Stomach (tissue), 19 donors: ENCODE measurements at places on chromosomes 4 and X.

- no peaks in the 10 kb centered on the region for H3K27me3 ChIP-seq
- no peak overlapping the region for H3K27ac ChIP-seq
- DNase-seq: no peak
- no peaks in the 10 kb centered on the region for H3K36me3 ChIP-seq
- no peaks in the 10 kb centered on the region for H3K4me1 ChIP-seq
Measured at GRCh38 chr4:88939697-88940096, 117.3 kb downstream of the FAM13A start.

GRCh38 chrX:111095974-111096895 is at the start of gene PAK3:
TSS of gene PAK3 (plus strand) at chrX:111096191. CDS start at chrX:111123104, 26,913 bp downstream.
- peak within 1 kb of the TSS; percentile 55 for H3K4me3 ChIP-seq
- H3K4me1 ChIP-seq: peaks cover 6% of the 10 kb centered on the region
- DNase-seq: peak; percentile 35
- no peaks in the 10 kb centered on the region for H3K27me3 ChIP-seq
- no peak within 1 kb of the TSS for H3K27ac ChIP-seq

DNA sequence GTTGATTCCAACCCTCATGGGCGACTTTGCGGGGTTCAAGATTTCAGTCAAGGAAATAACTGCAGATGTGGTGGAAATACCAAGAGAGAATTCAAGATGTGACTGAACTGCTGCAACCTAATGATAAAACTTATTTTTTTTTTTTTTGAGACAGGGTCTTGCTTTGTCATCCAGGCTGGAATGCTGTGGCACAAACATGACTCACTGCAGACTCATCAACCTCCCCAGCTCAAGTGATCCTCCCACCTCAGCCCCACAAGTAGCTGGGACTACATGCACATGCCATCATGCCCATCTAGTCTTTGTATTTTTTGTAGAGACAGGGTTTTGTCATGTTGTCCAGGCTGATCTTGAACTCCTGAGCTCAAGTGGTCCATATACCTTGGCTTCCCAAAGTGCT is 19.5 kb upstream of the WDFY3 start:
- no peak for DNase-seq
- no peaks in the 10 kb centered on the region for H3K27me3 ChIP-seq
- H3K36me3 ChIP-seq: no peaks in the 10 kb centered on the region
- no peak overlapping the region for H3K27ac ChIP-seq

DNA sequence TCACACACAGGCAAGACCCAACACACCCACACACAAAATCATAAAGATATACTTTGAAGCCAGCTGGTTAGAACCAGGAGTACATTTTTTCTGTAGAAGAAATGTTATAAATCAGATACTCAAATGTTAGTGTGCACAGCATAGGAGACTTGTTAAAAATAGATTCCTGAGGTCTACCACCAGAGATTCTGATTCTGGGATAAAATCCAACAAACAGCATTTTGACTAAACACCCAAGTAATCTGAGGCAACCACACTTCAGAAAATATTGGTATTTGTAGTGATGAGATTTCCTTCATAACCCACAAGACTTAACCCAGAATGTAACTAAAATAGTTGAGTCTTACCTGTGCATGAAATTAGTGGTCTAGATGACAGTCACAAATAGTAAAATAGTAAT is 301.8 kb downstream of the HNRNPD start:
- no peaks in the 10 kb centered on the region for H3K36me3 ChIP-seq
- DNase-seq: no peak
- H3K27ac ChIP-seq: no peak overlapping the region
- H3K4me3 ChIP-seq: no peak overlapping the region
- no peaks in the 10 kb centered on the region for H3K4me1 ChIP-seq

DNA sequence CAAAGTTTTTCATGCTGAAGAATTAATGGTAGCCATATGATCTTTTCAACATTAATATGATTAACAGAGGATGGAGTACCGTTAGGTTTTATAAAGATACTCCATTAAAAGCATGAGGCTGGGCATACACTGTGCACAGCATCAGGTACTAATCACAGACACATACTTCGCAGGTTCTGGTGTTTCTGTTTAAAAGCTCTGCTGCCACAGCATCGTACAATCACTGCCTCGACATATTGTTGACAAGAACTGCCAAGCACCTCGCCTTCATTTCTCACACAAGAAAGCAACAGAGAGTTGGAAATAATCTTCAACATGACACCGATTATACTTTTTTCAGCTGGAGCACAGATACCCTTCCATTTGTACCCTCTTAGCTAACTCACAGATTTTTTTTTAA is 753.4 kb upstream of the FAM241A start:
- H3K27me3 ChIP-seq: no peaks in the 10 kb centered on the region
- no peak overlapping the region for H3K27ac ChIP-seq
- H3K36me3 ChIP-seq: no peaks in the 10 kb centered on the region
- H3K4me3 ChIP-seq: no peak overlapping the region

- H3K4me1 ChIP-seq: no peaks in the 10 kb centered on the region
- H3K27me3 ChIP-seq: no peaks in the 10 kb centered on the region
- H3K27ac ChIP-seq: no peak overlapping the region
- no peak for DNase-seq
- no peaks in the 10 kb centered on the region for H3K36me3 ChIP-seq
Measured at GRCh38 chr4:108709234-108709633, 53.6 kb downstream of the ETNPPL start.

DNA sequence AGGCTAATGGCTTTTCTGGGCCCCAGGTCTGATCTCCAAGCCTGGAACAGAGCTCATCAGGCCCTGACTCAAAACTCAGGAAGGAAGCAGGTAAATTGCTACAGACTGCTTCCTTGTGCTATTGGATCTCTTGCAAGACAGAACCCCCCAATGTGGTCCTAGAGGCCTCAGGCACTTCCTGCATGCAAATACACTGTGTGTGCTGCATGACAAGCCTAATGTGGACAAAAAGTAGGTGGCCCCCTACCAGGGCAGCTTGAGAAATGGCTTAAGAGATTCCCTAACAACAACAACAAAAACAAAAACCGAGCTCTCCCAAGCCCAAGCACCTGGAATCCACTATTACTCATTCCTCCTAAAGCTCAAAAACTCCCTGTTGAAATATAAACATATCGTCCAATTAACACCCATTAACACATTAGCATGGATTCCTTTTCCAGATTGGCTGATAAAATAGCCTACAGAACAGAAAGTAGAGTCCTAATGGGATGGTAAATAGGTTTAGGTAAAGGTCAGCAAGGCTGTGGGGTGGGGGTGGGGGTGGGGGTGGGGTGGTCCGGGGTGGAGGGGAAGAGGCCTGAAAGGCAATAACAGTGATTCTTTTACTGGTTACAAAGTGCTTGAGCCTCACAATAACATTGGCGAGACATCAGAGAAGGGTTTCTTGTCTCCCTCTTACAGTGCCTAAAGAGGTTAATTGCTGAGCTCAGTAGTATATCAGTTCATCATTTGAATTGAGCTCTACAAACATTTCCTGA is 24.1 kb upstream of the FGF16 start:
- no peaks in the 10 kb centered on the region for H3K27me3 ChIP-seq
- no peaks in the 10 kb centered on the region for H3K4me1 ChIP-seq
- no peak overlapping the region for H3K4me3 ChIP-seq
- H3K27ac ChIP-seq: no peak overlapping the region

GRCh38 chr4:95038791-95039190 is 281.0 kb downstream of the BMPR1B start:
- no peak for DNase-seq
- H3K27me3 ChIP-seq: no peaks in the 10 kb centered on the region
- H3K36me3 ChIP-seq: no peaks in the 10 kb centered on the region
- no peaks in the 10 kb centered on the region for H3K4me1 ChIP-seq
- no peak overlapping the region for H3K27ac ChIP-seq

- H3K4me1 ChIP-seq: no peaks in the 10 kb centered on the region
- H3K4me3 ChIP-seq: no peak overlapping the region
- H3K27ac ChIP-seq: no peak overlapping the region
Measured at GRCh38 chrX:13607996-13608365, 38.6 kb downstream of the EGFL6 start.

DNA sequence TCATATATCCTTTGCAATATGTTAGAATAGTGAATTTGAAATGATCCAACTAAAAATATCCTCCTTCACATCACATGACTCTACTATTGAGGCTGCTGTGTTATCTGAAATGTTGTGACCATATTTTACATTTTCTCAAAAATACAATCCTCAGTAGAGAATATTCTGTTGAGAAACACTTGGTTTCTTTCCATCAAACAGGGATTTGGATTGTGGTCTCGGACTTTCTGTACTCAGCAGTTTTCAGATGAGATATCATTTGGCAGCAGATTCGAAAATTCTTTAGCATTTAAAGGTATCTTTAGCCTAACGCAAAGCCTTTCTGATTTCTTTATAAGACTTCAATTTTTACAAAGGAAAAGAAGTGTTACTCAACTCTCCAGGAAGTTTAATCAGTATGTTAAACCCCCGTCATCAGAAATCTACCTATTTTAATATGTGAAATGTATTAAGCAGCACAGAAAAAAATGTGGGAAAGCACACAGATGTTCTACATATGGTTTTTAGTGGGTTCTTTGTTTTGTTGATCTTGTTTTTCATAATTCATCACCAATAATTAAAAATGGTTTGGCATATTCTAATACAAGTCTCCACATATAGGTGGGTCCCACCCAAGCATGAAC is 55.4 kb upstream of the ANXA3 start:
- no peak overlapping the region for H3K27ac ChIP-seq
- no peaks in the 10 kb centered on the region for H3K27me3 ChIP-seq
- no peaks in the 10 kb centered on the region for H3K4me1 ChIP-seq
- DNase-seq: no peak
- H3K4me3 ChIP-seq: no peak overlapping the region
- no peaks in the 10 kb centered on the region for H3K36me3 ChIP-seq

DNA sequence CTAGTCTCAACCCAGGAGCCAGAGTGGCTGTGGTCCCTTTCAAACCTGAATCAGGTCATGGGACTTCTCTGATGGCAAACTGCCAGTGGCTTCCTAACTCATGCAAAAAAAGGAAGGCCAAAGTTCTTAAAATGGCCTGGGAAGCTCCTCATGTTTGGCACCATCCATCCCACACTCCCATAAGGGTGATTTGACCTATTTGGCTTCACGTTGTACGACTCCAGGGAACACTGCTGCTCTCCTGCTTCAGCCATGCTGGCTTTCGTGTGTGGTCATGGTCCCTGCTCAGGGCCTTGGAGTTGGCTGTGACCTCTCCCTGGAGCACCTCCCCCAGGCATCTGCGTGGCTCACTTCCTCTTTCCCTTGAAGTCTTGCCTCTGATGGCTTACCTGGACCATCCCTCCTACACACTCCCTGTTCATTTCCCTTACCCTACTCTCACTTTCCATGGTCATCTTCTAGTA is 12.8 kb upstream of the TMSB4X start:
- peaks cover 2% of the 10 kb centered on the region for H3K4me1 ChIP-seq
- no peak overlapping the region for H3K4me3 ChIP-seq
- no peaks in the 10 kb centered on the region for H3K36me3 ChIP-seq
- no peaks in the 10 kb centered on the region for H3K27me3 ChIP-seq

DNA sequence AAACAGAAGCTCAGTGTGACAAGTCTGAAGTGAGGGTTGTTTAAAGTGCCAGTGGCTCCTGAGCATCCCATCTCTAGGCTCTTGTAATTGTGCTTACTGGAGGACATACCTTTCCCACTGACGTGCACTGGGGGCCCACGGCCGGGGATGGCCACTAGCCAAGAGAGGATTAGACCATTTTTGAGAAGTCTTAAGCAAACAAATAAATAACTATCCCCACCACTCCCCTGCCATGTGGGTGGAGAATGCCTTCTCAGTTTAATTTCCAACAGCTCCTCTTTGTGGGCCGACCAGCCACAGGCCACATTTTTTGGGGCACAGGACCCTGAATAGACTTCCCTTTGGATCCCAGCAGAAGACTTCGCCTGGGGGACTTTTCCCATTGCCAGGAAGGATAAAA is 125.0 kb upstream of the MSX1 start:
- no peak overlapping the region for H3K27ac ChIP-seq
- no peaks in the 10 kb centered on the region for H3K4me1 ChIP-seq
- DNase-seq: no peak
- H3K27me3 ChIP-seq: no peaks in the 10 kb centered on the region
- H3K36me3 ChIP-seq: no peaks in the 10 kb centered on the region
- no peak overlapping the region for H3K4me3 ChIP-seq

DNA sequence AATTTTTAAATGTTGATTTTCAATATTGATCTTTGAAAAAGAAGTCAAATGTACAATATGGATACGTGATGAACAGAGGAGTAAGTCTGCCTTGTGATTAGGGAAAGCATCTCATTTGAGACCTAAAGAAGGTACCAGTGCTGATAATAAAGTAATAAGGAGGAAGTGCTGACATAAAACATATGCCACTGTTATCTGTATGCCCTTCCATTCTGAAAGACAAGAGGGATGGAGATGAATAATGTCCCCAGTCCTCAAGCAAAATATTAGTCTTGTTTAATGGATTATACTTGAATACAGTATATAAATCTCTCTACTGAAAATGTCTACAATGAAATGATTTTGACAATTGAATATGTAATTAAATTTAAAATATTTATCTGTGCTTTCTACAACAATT is 58.2 kb downstream of the CCSER1 start:
- H3K27me3 ChIP-seq: no peaks in the 10 kb centered on the region
- no peak for DNase-seq
- H3K4me3 ChIP-seq: no peak overlapping the region
- no peaks in the 10 kb centered on the region for H3K4me1 ChIP-seq
- no peaks in the 10 kb centered on the region for H3K36me3 ChIP-seq

DNA sequence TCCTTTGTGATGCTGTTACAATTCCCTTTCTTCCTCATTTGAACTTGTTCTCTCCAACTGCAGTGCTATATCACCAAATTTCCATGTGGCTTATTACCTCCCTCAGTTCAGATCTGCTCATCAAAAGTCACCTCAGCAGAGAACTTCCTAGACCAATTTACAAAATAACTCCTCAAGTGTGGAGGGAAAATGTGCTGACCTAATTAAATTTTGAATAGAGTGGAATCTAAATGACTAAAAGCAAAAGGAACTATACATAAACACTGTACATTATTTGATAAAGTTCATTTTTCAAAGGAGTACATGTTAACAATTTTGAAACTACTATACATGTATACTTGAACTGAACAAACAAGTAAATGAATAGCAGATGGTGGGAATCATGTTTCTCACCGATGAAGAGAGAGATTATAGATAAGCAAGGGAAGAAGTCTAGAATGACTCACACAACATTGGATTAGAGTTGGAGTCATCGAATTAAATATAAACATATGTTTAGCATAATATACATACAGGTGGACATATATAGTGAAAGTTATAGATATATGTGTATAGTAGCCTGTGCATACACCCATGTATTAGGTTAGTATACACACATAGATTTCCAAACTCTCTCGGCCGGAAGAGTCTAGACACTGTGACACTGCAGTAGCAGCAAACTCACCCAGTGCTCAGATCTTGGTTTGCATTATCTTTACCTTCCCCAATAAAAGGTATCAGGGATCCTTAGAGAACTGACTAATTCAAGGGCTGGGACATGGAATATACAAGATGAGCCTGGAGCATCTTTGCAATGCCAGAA is 318.7 kb downstream of the PCDH18 start:
- no peak overlapping the region for H3K27ac ChIP-seq
- no peaks in the 10 kb centered on the region for H3K27me3 ChIP-seq
- H3K4me1 ChIP-seq: no peaks in the 10 kb centered on the region
- H3K4me3 ChIP-seq: no peak overlapping the region

DNA sequence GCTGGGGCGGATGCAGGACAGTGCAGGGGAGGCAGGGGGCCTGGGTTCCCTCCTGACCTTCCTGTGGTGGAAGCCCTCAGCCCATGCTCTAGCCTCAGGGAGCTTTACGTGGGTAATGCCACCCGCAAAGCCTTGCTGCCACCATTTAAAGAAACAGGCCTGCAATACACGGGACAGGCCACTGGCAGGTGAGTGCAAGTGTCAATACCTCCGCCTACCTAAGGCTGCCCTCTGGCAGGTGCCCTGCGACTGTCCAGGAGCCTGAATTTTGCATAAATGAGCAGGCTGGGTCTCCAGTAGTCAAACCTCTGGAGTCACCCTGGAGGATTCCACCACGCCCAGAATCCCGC is 5.9 kb downstream of the CRMP1 start:
- H3K27ac ChIP-seq: no peak overlapping the region
- peaks cover 55% of the 10 kb centered on the region for H3K27me3 ChIP-seq
- no peak for DNase-seq
